ENCODE measurements at places on chromosomes 6 and 20. TPM values are rescaled to one million over a fixed set of nuclear protein-coding genes. Genes with fewer than 3 reads are reported as not detected.

GRCh38 chr20:63698739-63699465, 2.5 kb downstream of the TNFRSF6B start:
- no peaks in the 10 kb centered on the region for H3K27me3 ChIP-seq
- peak overlapping the region; percentile 43 for H3K4me3 ChIP-seq
- no peaks in the 10 kb centered on the region for H3K4me1 ChIP-seq
- peak; percentile 19 for DNase-seq
- no peaks in the 10 kb centered on the region for H3K36me3 ChIP-seq

DNA sequence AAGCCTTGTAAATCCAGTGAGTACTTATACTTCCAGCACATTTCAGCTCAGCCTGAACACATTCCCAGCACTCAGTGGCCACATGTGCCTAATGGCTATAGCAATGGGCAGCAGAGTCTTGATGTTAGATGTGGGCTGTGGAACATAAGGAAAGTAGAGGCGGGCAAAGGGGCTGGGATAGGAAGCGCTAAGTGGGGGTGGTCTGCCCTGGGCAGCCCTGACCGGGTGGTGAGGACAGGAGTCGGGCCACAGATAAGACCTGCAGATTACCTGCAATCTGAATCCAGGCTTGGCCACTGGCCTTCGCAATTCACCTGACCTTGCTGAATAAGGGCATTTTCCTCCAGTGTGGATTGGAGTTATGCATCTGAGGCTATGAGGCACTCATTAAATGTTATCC, 11.1 kb upstream of the HMGA1 start:
- H3K4me3 ChIP-seq: no peak overlapping the region
- DNase-seq: no peak
- H3K27ac ChIP-seq: no peak overlapping the region
- H3K27me3 ChIP-seq: no peaks in the 10 kb centered on the region
- peaks cover 12% of the 10 kb centered on the region for H3K4me1 ChIP-seq

GRCh38 chr20:60862601-60863000, 389.5 kb upstream of the CDH4 start:
- no peaks in the 10 kb centered on the region for H3K36me3 ChIP-seq
- H3K4me3 ChIP-seq: no peak overlapping the region
- no peak overlapping the region for H3K27ac ChIP-seq
- peaks cover 11% of the 10 kb centered on the region for H3K27me3 ChIP-seq

- no peak for DNase-seq
- H3K36me3 ChIP-seq: no peaks in the 10 kb centered on the region
- H3K27ac ChIP-seq: no peak overlapping the region
Measured at GRCh38 chr6:129852257-129852858, 8.8 kb downstream of the TMEM244 start.

DNA sequence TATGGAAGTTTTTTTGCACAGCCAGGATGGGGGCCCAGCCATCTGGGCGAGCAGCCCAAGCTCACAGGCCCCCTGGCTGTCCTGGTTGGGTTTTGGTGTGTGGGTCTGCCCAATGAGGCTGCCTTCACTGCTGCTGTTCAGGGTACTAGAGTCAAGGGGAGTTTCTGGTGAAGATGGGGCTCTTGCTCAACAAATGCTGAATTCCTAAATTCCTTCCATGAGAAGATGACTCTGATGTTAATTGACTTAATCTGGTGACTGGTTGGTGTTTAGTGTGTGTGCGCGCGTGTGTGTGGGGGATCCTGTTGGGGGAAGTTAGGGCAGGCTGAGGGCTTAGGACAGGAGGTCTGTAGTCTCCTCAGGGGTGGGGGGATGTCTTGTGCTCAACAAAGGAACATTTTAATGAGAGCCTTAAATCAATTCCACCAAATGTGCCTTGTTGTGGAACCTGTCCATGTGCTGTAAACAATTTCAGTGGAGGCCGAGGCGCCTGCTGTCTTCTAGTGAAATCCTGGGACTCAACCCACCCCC, 1.9 kb downstream of the PTK7 start:
- H3K27ac ChIP-seq: no peak overlapping the region
- H3K36me3 ChIP-seq: no peaks in the 10 kb centered on the region
- H3K4me3 ChIP-seq: no peak overlapping the region
- no peak for DNase-seq

DNA sequence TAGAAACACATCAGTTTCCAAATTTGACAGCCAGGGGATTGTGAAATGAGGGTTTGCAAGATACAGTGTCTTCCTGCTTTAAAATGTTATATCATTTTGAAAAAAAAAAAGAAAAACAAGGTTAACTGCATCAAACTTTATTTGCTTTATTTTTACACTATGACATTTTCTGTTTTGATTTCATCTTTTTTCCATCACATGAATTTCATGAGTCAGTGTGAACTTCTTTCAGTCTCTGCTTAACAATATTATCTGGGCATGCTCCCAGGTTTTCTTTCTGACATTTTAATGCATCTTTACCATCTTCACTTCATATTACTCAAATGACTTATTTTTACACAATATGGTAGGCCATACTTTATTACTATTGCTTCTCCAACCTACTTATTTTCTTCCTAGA, 1.9 kb downstream of the NCOA7 start:
- H3K27ac ChIP-seq: peak overlapping the region; percentile 99
- no peaks in the 10 kb centered on the region for H3K36me3 ChIP-seq
- H3K4me1 ChIP-seq: peaks cover 73% of the 10 kb centered on the region
- no peaks in the 10 kb centered on the region for H3K27me3 ChIP-seq

- H3K4me3 ChIP-seq: no peak overlapping the region
- no peak for DNase-seq
- H3K36me3 ChIP-seq: no peaks in the 10 kb centered on the region
- H3K27ac ChIP-seq: no peak overlapping the region
- H3K27me3 ChIP-seq: no peaks in the 10 kb centered on the region
Measured at GRCh38 chr6:164124986-164125385, 710.5 kb downstream of the QKI start.

DNA sequence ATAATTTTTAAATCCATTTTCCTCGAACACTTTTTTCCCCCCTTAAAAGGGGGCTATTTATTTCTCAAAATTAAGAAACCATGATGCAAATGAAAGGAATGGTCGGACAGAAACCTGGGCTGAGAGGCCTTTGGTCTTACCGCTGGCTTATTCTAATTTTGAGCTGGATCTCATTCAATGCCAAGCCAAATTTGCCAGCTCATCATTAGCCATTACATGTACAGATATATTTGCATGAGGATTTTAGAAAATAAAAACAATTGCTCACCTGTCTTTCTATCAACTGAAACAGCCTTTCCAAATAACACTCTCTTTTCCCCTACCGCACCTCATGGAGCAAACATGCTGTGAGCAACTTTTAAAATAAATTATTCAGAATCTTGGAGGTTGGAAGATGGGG, 219.5 kb upstream of the DTNBP1 start:
- H3K27ac ChIP-seq: no peak overlapping the region
- H3K4me3 ChIP-seq: no peak overlapping the region
- DNase-seq: no peak

DNA sequence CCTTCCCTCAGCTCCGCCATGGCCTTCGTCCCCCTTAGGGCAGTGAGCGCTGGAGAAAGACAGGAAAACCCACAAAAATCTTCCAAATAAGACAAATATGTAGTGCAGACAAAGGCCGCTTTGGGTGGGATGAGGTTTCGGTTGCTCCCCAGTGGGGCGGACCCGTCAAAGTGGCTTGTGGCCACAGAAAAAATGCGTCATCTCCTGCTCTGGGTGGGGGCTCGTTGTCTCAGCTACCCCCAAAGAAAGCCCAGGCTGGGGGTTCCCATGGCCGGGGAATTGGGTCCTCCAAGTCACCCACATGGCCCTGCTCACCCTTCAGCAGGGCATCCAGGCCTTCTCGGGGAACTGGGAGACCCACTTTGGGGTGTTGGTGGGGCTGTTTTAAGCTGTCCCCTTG, 21.9 kb upstream of the SCUBE3 start:
- DNase-seq: no peak
- no peaks in the 10 kb centered on the region for H3K36me3 ChIP-seq
- H3K4me1 ChIP-seq: no peaks in the 10 kb centered on the region
- H3K27ac ChIP-seq: no peak overlapping the region

DNA sequence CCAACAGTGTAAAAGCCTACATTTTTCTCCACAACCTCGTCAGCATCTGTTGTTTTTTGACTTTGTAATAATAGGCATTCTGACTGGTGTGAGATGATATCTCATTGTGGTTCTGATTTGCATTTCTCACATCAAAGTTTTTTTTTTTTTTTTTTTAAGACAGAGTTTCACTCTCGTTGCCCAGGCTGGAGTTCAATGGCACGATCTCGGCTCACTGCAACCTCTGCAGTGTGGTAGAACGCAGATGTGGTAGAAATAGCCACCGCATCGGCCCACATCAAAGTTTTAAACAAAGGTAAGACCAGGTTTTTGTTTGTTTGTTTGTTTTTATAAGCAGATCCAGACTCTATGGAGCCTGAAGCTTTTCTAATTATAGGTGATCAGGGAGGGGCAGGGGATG, 12.7 kb upstream of the PPP1R3G start:
- H3K36me3 ChIP-seq: no peaks in the 10 kb centered on the region
- H3K27me3 ChIP-seq: no peaks in the 10 kb centered on the region
- no peak overlapping the region for H3K4me3 ChIP-seq
- no peaks in the 10 kb centered on the region for H3K4me1 ChIP-seq
- DNase-seq: no peak
- no peak overlapping the region for H3K27ac ChIP-seq

DNA sequence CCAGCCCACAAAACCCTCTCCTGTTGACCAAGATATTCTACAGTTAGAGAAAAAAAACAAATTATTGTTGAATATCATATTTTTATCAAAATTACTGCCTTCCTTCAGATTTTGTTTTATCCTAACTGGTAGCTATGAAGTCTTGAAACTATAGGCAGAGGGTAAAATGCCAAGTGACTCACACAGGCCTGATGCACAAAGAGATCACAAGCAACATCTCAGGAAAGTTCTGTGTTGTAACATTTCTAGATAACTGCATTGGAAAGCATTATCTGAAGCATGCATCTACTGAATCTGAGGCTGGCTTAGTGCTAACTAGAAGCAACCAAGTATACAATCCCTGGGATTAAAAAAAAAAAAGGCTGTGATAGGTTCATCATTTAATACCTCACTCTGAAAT, 134.2 kb downstream of the PKHD1 start:
- DNase-seq: no peak
- H3K4me1 ChIP-seq: no peaks in the 10 kb centered on the region
- H3K27me3 ChIP-seq: no peaks in the 10 kb centered on the region
- no peaks in the 10 kb centered on the region for H3K36me3 ChIP-seq
- H3K4me3 ChIP-seq: no peak overlapping the region

- peaks cover 8% of the 10 kb centered on the region for H3K27me3 ChIP-seq
- H3K27ac ChIP-seq: no peak overlapping the region
- DNase-seq: no peak
- H3K4me3 ChIP-seq: no peak overlapping the region
Measured at GRCh38 chr20:33232486-33233072, 3.2 kb upstream of the BPIFA1 start.

DNA sequence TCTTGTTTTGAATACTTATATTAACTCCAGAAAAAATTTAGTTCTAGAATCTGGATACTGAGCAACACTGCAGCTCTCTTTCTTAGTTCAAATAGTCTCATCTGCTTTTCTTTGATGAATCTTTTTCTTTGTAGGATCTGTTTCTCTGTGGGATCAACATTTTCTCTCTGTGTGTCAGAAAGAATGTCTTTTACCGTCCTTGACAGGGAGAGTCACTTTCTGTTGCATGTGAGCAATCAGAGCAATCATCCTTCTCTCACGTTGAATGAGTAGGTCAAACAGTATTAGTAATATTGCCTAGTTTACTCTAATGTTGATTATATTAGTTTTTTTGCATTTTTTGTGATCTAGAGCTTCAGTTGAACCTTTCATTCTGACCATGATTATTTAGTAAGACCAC, 130.9 kb downstream of the TRMT11 start:
- H3K4me1 ChIP-seq: no peaks in the 10 kb centered on the region
- no peak overlapping the region for H3K4me3 ChIP-seq
- no peak for DNase-seq
- no peaks in the 10 kb centered on the region for H3K27me3 ChIP-seq
- H3K36me3 ChIP-seq: peaks cover 4% of the 10 kb centered on the region
- H3K27ac ChIP-seq: no peak overlapping the region

DNA sequence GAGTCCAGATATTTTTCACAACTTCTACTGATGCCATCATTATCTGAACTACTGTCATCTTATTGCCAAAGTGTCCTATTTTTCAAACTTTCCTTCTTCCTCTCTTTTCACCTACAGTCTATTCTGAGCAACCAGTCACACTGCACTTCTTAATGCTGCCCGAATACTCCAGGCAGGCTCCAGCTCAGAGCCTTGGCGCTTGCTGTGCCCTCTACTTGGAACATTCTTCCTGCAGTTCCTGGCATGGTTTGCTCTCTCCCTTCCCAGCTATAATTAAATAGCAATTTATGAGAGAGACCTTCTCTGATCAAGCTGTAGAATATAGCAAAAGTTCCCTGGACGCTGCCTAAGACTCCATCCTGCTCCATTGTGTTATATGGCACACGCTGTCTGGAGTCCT, 831.6 kb downstream of the QKI start:
- no peaks in the 10 kb centered on the region for H3K27me3 ChIP-seq
- H3K4me3 ChIP-seq: no peak overlapping the region
- no peaks in the 10 kb centered on the region for H3K36me3 ChIP-seq
- no peak overlapping the region for H3K27ac ChIP-seq

GRCh38 chr20:22623211-22623610, 38.8 kb upstream of the FOXA2 start:
- H3K27ac ChIP-seq: no peak overlapping the region
- H3K4me1 ChIP-seq: no peaks in the 10 kb centered on the region
- H3K27me3 ChIP-seq: no peaks in the 10 kb centered on the region
- H3K4me3 ChIP-seq: no peak overlapping the region
- H3K36me3 ChIP-seq: no peaks in the 10 kb centered on the region

GRCh38 chr20:53767206-53767930, 173.7 kb upstream of the ZNF217 start:
- DNase-seq: no peak
- no peak overlapping the region for H3K4me3 ChIP-seq
- no peak overlapping the region for H3K27ac ChIP-seq
- H3K27me3 ChIP-seq: no peaks in the 10 kb centered on the region
- no peaks in the 10 kb centered on the region for H3K36me3 ChIP-seq

DNA sequence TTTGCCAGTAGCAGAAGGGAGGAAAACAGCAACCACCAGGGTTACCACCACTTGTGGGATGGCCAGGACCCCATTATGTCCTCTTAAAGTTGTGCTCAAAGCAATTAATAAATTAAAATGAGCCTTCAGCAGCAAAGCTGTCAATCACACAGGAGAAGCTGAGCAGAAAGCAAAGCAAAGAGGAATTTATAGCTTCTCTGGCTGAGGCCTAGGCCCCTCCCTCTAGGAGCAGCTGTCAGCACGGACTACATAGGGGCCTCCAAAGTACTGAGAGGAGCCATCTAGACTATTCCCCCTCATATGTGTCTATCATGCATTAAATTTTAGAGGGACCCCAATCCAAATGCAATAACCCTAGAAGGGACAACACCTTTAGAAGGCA, 6.4 kb downstream of the CCND3 start:
- peaks cover 29% of the 10 kb centered on the region for H3K4me1 ChIP-seq
- no peak overlapping the region for H3K27ac ChIP-seq
- DNase-seq: no peak
- H3K36me3 ChIP-seq: peaks cover 73% of the 10 kb centered on the region
- H3K27me3 ChIP-seq: no peaks in the 10 kb centered on the region

- H3K4me1 ChIP-seq: no peaks in the 10 kb centered on the region
- no peaks in the 10 kb centered on the region for H3K27me3 ChIP-seq
- no peak overlapping the region for H3K27ac ChIP-seq
- no peaks in the 10 kb centered on the region for H3K36me3 ChIP-seq
Measured at GRCh38 chr6:156821707-156822106, 44.5 kb downstream of the ARID1B start.

The EYA4 gene
- 1.1 TPM for total RNA-seq

The WFDC6 gene
- total RNA-seq: not detected

The ZNF165 gene
- 0.30 TPM for total RNA-seq

The MCHR2 gene
- total RNA-seq: not detected

The SPEF1 gene
- not detected for total RNA-seq

The FAM217B gene
- total RNA-seq: 9.0 TPM

The SLC4A11 gene
- 0.78 TPM for total RNA-seq

The SLC35F1 gene
- total RNA-seq: 15.3 TPM

The JPH2 gene
- 5.5 TPM for total RNA-seq

The GSTA2 gene
- total RNA-seq: not detected

Data from tibial nerve (tissue), 4 donors.